ENCODE measurements at places on chromosomes 3 and 15. TPM values are rescaled to one million over a fixed set of nuclear protein-coding genes. Genes with fewer than 3 reads are reported as not detected.
A peak's percentile ranks its signal among the peaks of the same experiment; 100 is the strongest.

DNA sequence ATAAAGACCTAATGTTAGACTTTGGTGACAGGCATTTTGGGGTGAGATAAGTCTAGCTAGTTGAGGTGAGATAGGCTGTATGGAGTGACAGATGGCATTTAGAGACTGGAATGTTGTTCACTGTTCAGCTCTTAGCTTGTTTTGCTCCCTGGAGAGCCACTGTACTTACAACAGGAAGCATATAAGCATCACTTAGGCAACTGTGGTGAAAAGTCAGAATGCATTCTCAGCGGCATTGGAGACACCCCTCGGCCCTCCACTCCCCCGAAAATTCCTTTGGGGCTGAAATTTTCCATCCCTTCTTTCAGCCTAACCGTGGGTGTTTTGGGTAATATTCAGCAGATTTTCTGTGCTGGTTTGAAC is 73.4 kb downstream of the SLCO3A1 start:
- no peak for DNase-seq

DNA sequence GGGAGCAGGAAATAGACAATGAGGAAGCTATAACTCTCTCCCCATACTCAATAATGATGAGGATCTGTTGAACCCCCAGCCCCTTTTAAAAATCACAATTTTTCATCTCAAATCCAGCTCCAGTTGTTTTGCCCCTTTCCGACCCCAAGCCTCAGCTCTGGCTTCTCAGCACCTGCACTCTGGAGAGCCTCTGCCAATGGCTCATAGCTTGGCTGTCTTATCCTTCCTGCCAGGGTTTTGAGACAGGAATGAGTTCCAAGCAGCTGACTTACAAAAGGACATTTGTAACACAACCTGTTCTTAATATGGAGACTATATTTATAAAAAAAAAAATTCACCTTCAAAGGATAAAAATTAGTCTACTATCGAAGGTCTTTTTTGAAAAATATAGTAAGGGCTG is 105.9 kb upstream of the NEDD4 start:
- no peak for DNase-seq

GRCh38 chr3:171195686-171196085 is 169.2 kb upstream of the SLC2A2 start:
- DNase-seq, result peak; percentile 67

ITIH4 gene
- total RNA-seq, result 2.0 TPM

DNA sequence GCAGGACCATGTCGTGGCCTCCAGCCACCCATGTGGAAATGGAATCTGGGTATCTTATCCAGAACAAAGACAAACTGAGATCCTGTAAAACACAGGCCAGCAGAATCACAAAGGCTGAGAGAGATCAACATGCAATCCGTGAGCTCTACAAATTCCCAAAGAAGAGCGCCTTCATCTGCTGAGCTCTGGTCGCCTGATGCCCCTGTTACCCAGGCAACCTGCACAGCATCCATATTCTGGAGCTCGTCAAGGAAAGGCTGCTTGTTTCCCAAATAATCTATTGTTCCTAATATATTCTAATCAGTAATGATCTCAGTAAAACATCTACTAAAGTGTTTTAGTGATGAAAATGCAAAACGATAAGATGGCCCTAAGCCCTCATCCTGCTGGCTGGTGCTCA is 133.6 kb downstream of the OCA2 start:
- no peak for DNase-seq

DNA sequence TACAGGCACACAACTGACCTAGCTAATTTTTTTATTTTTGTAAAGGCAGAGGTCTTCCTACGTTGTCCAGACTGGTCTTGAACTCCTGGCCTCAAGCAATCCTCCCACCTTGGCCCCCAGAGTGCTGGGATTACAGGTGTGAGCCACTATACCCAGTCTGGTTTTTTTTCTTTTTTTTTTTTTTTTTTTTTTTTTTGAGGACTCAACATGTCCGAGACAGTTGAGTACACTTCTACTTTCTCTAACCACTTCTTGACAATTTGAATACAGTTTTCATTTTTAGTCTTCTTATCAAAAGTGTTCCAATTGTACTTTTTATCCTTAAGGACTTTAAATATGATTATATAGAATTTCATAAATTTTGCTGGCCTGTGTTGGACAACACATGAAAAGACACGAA is 7.4 kb upstream of the GSK3B start:
- no peak for DNase-seq

- no peak for DNase-seq
Measured at GRCh38 chr15:80183306-80183705, 30.5 kb downstream of the FAH start.

GLCE gene
- 10.0 TPM for total RNA-seq

- no peak for DNase-seq
Measured at GRCh38 chr15:78790027-78790426, 21.2 kb downstream of the ADAMTS7 start.

PCSK6 gene
- total RNA-seq, result 1.7 TPM

COL6A5 gene
- total RNA-seq, result not detected

DNA sequence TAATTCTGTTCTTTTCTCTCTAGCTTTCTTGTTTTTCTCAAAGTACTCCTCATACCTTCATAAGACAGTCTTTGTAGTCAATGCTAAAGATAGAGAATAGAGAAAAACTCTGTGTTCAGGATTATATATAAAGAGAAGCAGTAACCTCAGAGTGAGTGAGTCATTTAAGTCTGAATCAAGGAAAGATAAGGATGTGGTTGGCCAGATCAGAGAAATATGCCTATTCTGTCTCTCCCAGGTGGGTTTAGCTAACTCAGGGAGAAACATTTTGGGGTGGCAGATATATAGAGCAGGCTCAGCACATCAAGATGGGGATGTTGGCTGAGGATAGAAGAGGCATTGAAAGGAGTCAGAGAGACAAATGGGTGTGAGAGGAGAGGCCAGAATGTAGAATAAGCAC is 31.4 kb downstream of the GTF2E1 start:
- DNase-seq, result peak; percentile 46

DNA sequence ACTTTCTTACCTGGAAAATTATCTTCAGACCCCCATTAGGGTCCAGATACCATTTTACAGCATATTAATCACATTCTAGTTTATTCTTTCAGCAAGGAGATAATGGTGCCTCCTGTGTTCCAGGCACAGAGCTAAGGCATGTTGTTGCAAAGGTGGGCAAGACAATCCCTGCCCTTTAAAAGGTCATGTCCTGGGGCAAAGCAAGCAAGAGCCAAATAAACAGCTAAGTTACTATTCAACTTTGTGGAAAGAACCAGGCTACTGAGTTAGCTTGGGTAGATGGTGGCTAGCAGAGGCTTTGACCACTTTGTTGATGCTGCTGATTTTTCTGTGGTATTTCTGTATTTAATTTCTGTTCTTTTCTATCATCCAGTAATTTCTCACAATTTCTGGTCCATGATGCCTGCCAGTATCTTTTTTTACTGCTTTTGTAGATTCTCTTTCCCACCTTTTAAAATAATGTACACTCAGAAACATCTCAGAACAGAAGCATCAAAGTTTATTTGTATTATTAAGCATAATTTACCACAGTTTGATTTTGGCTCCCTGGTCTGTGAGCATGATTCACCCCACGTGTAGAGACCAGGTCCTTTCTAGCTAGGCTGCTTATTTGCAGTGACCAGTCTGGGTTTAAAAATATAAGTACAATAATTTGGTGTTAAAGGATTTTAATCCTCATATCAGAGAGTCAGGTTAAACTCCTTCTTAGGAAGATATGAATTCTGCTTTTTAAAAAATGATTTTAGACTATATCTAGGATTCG is 71.5 kb downstream of the LRRC28 start:
- peak; percentile 11 for DNase-seq

DNA sequence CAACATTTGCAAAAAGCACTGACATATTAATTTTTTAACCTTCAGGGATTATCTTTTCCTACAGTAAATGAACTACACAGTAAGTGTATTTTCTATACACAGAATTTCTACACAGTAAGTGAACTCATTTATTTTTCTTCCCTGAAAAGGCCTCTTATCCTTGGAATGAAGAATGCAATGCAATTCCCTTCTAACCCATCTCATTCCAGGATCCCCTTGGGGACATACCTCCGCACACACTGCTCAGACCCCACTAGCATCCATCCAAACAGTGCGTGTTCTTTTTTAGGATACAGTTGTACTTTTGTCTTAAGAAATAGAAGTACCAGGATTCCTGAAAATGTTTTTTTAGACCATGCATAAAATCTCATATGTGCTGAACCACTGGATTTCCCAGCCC is 152.8 kb downstream of the UACA start:
- DNase-seq, result no peak

DNA sequence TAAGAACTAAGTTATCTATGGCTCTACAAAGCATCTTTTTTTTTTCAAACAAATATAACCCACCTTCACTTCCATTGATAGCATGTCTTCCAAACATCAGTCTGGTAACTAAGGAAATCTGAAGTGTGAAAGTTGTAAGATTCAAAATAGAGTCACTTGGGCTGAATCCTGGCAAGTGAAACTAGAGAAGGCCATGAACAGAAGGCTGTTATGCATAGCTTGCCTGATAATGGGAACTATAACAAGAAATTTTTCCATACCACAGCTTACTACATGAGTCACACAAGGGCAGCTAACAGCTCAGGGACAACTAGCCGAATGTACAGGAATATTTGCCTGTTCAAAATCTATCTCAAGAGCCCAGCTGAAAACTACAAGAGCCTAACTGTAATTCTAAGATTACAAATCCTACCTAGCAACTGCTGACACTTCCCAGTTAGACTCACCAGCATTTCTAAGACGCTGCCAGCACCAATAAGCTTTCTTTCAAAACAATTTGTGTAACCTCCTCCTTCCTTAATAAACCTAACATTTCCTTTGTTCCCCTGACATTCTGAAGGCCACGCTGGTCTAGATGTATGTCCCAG is 1066.5 kb downstream of the PLOD2 start:
- peak; percentile 62 for DNase-seq
